ENCODE measurements at places on chromosomes 1 and 21.

DNA sequence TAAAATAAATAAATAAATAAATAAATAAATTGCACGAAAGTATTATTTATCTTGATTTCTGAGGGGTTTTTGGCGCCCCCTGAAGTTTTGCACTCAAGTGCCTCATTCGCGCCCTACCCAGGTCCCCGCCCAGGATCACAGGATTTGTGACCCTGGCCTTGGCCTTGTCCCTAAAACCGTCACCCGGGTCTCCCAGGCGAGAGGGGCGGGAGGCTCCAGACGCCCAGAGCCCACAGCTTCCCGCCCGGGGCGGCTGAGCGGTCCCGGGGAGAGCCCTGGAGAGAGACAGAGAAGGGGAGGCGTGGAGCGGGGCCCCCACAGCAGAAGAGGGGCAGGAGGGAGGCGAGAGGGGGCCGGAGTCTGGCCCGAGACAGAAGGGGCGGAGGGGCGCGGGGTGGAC lies 91.8 kb upstream of the CASZ1 start:
- no peak for DNase-seq

DNA sequence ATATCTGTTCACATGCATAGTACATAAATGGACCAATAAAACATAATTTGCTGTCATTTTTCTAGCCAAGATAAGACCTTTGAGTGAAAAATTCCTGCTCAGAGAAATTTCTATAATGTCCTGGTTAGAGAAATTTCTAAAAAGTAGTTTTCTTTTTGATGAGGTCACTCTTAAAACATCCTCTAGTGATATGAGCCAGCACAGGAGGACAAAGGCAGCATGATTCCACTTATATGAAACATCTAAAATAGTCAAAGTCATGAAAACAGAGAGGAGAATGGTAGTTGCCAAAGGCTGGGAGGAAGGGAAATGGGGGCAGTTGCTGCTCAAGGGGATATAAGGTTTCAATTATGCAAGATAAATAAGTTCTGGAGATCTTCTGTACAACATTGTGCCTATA lies 239.4 kb downstream of the BACH1 start:
- DNase-seq, result no peak

DNA sequence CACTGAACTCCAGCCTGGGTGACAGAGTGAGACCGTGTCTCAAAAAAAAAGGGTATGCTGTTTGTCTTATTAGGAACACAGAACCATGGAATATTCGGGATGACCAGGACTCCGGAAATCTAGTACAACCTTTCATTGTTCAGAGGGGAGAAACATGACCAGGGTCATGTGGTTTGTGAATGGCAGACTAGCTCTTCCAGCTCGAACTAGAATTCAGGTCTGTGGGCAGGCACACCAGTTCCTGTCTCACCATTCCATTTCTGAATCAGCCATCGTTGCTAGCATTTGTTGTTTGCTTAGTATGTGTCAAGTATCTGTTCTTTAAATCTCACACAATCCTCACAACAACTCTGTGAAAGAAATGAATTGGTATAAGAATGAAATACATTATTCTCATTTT lies 50.9 kb downstream of the MDM4 start:
- peak; percentile 74 for DNase-seq

DNA sequence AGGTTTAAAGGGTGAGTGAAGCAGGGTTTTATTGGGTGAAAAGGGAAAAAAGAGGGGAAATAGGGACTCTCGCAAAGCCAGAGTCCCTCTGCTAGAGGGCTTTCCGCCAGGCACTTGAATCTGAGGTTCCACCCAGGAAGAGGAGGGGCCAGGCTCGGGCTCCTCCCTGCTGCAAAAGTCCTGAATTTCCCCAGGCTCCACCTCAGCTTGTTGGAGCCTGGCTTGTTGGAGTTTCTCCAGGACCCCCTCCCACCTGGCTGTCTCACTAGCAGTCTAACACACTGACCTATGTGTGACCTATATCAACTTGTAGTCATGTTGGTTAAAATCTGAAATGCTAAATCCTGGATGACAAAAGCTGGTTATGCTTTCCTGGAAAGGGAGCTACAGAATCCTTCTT lies 25.5 kb downstream of the GBP2 start:
- no peak for DNase-seq

- no peak for DNase-seq
These were observed 112.2 kb downstream of the USP25 start for GRCh38 chr21:15841856-15842564.

DNA sequence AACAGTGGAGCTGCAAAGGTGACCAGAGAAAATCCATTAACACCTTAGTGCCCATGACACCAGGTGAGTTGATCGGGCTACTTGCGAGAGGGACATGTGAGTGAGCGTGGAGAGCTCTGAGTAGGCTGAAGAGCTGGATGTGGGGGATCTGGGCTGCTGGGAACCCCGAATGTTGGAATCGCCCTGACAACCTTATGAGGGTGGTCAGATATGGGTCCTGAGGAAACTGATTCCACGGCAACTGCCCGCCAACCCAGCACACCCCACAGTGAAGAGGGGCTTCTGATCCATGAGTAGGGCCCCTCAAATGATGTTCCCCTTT lies 705 bp upstream of the QSOX1 start:
- no peak for DNase-seq

DNA sequence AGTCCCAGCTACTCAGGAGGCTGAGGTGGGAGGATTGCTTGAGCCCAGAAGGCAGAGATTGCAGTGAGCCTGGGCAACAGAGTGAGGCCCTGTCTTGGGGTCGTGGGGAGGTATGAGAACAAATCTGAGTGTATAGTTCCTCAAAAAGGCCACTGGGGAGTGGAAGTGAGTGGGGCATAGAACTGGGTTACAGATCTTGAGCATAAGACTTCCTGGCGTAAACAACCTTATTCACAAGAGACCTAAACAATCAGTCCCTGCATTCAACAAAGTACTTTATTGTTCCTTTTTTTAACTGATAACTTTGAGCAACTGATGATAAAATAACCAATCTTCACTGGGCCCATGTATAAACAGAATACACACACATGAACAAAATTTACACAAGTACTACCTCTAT lies 72.7 kb upstream of the MUTYH start:
- DNase-seq, result no peak

DNA sequence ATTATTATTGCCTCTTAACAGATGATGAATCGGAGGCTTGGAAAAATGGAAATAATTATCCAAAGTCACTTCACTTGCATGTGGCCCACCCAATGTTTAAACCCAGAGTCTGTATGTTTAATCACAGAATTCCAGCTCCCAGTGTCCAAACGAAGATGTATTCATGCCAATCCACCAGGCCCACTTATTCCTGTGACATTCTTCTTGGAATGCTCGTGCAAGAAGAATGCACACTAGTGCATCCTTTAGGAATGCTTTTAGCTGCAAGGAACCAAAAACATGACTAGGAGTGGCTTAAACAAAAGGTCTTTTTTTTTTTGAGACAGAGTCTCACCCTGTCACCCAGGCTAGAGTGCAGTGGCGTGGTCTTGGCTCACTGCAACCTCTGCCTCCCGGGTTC lies 8.9 kb upstream of the OPRD1 start:
- no peak for DNase-seq

GRCh38 chr1:19672237-19672636 lies 7.6 kb downstream of the HTR6 start:
- no peak for DNase-seq

DNA sequence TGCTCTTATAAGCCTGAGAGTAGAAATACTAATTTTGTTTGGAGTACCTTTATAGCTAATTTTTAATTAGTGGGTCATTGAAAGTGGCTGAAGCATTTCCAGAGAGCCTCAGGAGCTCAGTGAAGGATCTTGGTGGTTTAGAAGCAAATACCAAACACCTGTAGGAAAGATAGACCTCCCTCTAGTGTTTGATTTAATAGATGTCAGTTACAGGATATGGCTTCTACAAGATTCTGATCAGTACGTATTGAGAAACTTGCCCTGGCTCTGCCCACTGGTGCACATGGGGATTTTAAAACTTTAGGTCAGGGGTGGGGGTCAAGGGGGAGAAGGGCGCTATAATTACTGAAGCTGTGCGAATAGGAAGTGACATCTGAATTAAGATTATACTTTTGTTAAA lies 122.2 kb downstream of the POU2F1 start:
- peak; percentile 55 for DNase-seq

GRCh38 chr1:69081668-69082067 lies 486.1 kb upstream of the LRRC7 start:
- DNase-seq, result no peak

DNA sequence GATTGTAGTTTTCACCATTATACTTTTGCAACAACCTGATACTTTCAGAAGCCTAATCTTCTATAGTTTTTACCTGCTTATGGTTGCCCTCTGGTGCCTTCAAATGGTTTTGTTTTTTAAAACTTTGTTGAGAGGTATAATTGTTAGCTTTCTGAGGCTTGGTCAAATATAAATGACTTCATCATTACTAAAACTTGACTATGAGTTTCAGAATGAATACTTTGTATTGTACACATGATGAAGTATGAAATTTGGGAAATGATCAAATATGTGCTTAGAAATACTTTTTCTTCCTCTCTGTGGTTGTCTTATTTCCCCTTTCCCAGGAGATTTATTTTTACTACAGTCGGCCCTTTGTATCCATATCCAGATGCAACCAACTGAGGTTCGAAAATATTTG lies 151.8 kb upstream of the B3GALT2 start:
- no peak for DNase-seq

- DNase-seq, result no peak
These were observed 7.0 kb downstream of the NOL9 start for GRCh38 chr1:6547301-6547700.

Measured in DMS153 (cell line).